ENCODE measurements at places on chromosomes 16 and 17.

- DNase-seq, result no peak
These were observed 458 bp downstream of the GFOD2 start for GRCh38 chr16:67718668-67719047.

DNA sequence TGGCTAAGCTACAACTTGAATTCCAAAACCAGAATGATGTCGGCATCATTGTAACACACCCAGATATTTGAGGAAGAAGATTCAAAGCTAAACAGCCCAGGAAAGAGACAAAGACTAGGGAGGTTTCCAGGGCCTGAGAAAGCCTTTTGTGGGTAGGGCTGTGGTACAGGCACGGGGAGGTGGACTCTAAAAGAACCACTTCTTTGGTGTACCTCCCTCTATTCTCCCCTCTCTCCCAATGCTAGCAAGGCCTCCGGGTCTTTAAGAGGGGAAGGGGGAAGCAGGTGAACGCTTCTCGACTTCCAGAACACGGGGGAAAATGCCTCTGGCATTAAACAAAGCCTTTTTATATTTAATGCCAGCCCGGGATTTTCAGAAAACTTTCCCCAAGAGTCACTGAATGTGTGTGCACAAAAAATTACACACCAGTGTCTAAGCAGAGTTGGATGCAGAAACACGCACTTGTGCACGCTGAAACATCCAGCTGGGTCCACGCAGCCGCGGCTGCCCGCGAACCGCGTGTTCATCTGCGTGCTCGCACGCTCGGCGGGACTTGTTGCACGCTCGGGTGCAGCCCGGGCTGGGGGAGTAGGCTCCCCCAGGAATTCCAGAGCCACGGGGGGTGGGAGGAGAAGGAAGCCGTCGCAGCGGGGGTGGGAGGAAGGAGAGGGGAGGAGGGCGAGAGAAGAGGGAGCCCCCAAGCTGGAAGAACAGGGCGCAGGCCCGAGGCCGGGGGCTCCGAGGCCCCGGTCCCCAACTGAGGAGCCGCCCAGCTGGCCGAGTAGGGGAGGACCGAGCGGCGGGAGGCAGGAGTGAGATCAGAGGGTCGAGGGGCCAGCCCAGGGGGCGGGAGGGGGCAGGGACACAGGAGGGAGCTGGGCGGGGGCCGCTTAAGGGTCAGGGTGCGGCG, 20.1 kb upstream of the ZNF423 start:
- DNase-seq, result no peak

DNA sequence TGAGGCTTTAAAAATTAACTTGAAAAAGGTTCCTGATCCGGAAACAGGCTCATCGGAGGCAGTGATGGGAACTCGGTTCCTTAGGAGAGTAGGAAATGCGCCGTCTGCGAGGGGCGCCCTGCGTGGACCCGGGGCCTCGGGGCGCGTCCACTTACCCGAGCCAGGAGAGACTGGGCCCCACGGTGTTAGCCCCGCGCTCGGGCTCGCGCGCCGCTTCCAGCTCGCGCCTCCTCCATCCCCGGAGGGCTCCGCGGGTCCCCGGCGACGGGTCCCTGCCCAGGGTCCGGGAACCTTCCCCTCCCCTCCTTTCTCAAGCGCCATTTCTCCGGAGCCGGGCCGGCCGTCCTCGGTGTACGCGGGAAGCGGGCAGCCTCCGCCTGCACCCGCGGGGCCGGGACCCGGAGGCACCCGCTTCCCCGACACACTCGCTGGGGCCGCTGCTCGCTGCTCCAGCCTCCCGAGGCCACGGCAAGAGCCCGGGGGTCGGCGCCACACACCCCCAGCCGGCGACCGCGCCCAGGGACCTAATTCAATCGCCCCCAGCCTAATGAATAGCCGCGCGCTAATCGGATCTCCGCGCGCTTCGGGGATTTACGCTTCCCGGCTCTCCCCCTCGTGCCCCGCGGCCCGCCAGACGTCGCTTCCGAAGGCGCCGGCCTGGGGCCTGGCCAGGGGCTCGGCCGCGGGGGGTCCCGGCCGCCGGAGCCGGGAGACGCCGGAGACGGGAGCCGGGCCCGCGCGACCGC, 2.2 kb upstream of the BAHCC1 start:
- no peak for DNase-seq

GRCh38 chr16:19071811-19072777, 4.7 kb downstream of the COQ7 start:
- no peak for DNase-seq

DNA sequence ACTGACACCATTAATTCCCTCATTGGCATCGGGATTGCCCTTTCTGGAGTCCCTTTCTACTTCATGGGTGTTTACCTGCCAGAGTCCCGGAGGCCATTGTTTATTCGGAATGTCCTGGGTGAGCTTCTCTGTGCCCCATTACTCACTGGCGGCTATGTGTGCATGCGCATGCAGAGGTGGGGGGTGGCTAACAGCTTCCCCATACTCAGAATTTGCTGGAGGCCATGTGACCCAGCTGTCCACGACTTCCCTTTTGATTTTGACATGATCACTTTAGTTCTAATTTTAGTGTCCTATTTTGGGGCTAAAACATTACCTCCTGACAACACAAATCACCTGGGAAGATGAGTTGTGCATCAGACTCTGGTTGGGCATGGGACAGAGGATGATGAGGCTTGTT, 14.1 kb downstream of the SLC7A6OS start:
- DNase-seq, result no peak
